A673 (cell line): ENCODE measurements at places on chromosomes 4 and X. TPM values are rescaled to one million over a fixed set of nuclear protein-coding genes. Genes with fewer than 3 reads are reported as not detected.

MAGEA10 gene
- total RNA-seq, result not detected in 2 replicates

MGARP gene
- 6.0 and 6.9 TPM in 2 replicates for total RNA-seq

- H3K27ac ChIP-seq, result peak overlapping the region; percentile 51
- H3K36me3 ChIP-seq, result no peaks in the 10 kb centered on the region
- DNase-seq, result peak; percentile 54
- peak overlapping the region; percentile 7 for H3K4me3 ChIP-seq
These were observed 44.5 kb upstream of the TRIM2 start for GRCh38 chr4:153159728-153160221.

VCX3B gene
- 0.39 TPM in 1 of 2 replicates, not detected in the other for total RNA-seq

GRCh38 chrX:39772057-39772832, 325.5 kb downstream of the BCOR start:
- H3K27ac ChIP-seq, result no peak overlapping the region
- no peaks in the 10 kb centered on the region for H3K36me3 ChIP-seq
- DNase-seq, result no peak
- H3K4me1 ChIP-seq, result no peaks in the 10 kb centered on the region

GRCh38 chr4:37219242-37219641, 25.3 kb upstream of the NWD2 start:
- H3K4me3 ChIP-seq, result no peak overlapping the region
- no peak for DNase-seq
- no peaks in the 10 kb centered on the region for H3K36me3 ChIP-seq
- no peaks in the 10 kb centered on the region for H3K4me1 ChIP-seq

DNA sequence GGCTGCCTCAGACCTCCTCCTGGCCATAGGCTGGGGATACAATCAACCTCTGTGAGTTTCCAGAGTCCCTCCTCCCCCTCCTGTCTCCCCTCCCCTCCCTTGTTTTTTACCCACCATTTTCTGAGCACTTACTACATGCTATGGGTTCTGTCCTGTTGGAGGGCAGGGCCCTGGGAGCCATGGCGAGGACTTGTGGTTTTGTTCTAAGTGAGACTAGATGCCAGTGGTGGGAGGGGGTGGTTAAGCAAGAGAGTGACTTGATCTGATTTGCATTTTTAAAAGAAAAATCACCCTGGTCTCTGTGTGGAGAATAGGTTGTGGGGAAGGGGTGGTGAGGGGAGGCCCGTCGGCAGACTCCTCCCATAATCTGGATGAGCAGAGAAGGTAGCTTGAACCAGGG, 39.5 kb downstream of the EFNB1 start:
- DNase-seq, result no peak
- H3K36me3 ChIP-seq, result no peaks in the 10 kb centered on the region
- H3K4me3 ChIP-seq, result no peak overlapping the region
- no peaks in the 10 kb centered on the region for H3K4me1 ChIP-seq
- H3K27ac ChIP-seq, result no peak overlapping the region

- no peak within 1 kb of the TSS for H3K4me3 ChIP-seq
- no peak for DNase-seq
- H3K36me3 ChIP-seq, result no peaks in the 10 kb centered on the region
- peaks cover 13% of the 10 kb centered on the region for H3K4me1 ChIP-seq
- no peaks in the 10 kb centered on the region for H3K27me3 ChIP-seq
These were observed at the start of gene PITX2 for GRCh38 chr4:110622841-110623717. TSS of gene PITX2 (minus strand) at chr4:110623077. CDS start at chr4:110622460, 617 bp downstream.

DNA sequence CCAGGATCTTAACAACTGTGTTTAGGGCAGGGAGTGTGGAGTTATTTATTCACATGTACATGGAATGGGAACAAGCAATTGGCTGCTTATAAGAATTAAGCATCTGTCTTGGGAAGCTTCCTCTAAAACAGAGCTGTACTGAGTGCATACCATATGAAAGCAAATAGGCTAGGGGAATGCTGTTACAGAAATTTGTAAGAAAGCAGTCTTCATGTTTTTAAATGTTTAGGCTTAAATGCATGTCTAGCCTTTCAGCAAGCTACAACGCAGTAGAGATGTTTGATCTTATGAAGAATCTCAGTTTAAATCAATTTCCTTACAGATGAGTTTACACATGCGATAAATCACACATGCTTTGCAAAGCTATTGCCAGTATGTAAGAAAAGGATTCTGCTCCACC, 123.1 kb upstream of the MID1 start:
- H3K27me3 ChIP-seq, result no peaks in the 10 kb centered on the region
- H3K27ac ChIP-seq, result no peak overlapping the region
- no peak overlapping the region for H3K4me3 ChIP-seq
- no peaks in the 10 kb centered on the region for H3K4me1 ChIP-seq
- H3K36me3 ChIP-seq, result no peaks in the 10 kb centered on the region

GRCh38 chr4:145720656-145721055, 40.7 kb downstream of the C4orf51 start:
- H3K4me3 ChIP-seq, result no peak overlapping the region
- H3K27ac ChIP-seq, result no peak overlapping the region
- H3K36me3 ChIP-seq, result no peaks in the 10 kb centered on the region
- DNase-seq, result no peak
- no peaks in the 10 kb centered on the region for H3K27me3 ChIP-seq

DNA sequence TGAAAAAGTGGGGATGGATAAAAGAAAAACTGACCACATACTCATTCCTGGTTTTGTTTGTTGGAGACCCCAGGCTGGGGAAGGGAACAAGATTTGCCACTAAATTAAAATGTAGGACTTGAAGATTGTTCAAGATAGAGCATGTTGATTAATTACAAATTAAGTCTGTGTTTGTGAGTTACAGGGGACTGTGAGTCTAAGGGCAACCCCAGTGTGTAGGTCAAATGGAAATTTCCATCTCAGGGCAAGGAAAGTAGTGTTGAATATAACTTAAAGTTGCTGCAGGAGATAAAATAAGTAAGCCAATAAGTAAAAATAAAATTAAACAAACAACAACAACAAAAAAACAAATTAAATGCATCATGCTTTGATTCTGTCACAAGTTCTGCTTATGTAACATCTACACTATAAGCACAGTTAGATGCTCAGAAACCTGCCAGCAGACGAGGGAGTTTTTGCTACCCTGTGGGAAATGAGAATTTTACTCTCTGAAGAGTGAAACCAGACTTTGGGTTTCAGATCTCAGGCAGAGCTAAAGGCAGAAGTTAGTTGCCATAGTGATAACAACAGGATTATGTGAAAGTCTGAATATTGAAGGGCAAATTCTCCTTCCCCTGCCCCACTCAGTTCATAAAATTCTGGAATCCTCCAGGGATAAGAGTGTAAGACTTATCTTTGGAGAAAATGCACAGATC, 352.3 kb downstream of the GRXCR1 start:
- no peaks in the 10 kb centered on the region for H3K4me1 ChIP-seq
- no peaks in the 10 kb centered on the region for H3K36me3 ChIP-seq
- H3K27me3 ChIP-seq, result no peaks in the 10 kb centered on the region
- DNase-seq, result no peak

ATP1B4 gene
- not detected in 2 replicates for total RNA-seq

DNA sequence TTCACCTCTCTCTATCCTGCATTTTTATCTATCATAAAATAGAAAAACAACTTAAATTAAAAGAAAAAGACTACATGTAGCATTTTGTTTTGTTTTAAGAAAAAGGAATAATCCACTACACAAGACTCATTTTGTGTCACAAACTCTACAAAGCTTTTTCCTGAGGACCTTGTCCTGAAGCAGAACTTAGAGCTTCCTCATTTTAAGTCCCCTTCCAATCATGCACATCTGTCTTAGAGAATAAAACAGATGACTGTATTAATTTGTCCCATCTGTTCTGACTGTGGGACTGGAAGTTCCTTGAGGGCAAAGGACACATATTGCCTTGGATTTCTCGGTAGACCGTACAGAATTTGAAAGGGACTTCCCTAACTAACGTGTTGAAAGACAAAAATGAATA, 218.5 kb downstream of the COL25A1 start:
- DNase-seq, result no peak
- no peak overlapping the region for H3K27ac ChIP-seq
- H3K4me3 ChIP-seq, result no peak overlapping the region

DNA sequence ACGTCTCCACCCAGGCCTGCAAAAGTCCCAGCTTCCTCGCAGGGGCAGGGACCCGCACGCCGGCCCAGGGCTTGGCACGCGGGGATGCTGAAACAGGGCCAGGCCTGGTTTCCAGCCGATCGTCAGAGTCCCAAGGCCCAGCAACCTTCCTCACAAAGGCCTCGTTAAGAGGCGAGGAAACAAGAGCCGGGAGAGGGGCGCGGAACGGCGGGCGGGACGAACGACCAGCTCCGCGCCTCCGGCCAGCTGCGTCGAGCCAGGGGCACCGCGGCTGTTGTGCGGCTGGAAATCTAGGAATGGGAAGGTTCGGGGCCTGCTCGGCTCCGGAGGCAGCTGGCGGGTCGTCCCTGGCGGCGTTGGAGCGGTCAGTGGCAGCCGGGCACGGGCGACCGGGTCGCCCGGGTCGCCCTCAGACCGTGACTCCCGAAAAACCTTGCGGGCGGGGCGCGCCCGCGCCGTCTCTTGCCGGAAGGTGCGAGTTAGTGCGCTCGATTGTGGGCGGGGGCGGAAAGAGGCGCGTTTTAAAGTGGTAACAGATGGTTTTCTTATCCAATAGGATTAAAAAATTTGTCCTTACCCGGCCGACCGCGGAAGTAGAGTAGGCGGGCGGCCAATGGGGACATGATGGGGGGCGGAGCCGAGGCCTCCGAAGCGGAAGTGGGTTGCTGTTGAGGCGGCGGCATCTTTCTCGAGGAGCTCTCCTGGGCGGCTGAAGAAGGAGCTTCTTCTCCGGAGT, at the start of gene RNF4:
Gene RNF4, plus strand, starts transcription at position 651 of the 736 bp plus-strand sequence. CDS start 21,388 bp downstream, outside the sequence.
- peaks cover 35% of the 10 kb centered on the region for H3K36me3 ChIP-seq
- H3K27ac ChIP-seq, result peak within 1 kb of the TSS; percentile 96
- peak within 1 kb of the TSS; percentile 89 for H3K4me3 ChIP-seq
- H3K27me3 ChIP-seq, result no peaks in the 10 kb centered on the region
